ENCODE measurements at places on chromosomes 2 and 18.

DNA sequence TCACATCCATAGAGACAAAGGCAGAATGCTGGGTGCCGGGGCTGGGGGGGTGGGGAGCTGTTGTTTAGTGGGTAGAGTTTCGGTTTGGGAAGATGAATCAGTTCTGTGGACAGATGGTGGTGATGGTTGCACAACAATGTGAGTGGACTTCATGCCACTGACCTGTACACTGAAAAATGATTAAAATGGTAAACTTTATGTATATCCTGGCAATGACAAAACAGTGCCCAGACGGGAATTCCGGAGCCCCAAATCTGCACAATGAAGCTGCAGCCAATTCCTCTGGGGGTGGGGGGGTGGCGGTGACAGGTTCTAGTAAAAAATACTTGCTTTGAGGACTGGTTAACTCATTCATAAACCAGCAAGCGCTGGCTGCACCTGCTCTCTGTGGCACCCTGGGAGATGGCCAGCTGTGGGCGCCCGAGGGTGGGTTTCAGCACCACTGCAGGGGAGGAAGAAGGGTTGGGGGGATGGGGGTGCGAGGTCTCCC is 81.8 kb upstream of the HPCAL1 start:
- DNase-seq = no peak

DNA sequence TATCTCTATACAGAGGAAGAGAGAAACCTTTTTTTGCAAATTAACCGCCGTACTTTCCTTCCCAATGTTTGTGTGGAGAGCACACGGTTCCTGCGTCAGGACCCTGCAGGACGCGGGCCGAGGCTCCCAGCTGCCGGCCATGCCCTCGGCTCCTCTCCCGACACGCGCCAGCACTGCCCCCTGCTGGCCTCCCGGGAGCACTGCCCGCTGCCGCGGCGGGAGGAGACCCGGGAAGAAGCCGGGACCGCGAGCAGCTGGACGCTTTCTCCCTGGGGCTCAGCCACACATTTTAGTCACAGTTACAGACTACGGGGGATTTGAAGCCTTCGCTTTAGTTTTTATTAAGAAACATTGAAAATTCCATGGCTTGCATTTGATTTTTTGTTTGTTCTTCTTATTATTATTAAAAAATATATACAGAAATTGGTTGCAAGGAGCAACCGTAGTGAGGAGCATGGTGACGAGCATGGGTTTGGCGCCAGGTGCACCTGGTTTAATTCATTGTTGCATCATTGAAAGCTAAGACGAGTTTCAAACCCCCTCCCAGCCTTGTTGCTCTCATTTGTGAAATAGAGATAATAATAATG is 401.2 kb downstream of the GALR1 start:
- peak; percentile 40 for DNase-seq

DNA sequence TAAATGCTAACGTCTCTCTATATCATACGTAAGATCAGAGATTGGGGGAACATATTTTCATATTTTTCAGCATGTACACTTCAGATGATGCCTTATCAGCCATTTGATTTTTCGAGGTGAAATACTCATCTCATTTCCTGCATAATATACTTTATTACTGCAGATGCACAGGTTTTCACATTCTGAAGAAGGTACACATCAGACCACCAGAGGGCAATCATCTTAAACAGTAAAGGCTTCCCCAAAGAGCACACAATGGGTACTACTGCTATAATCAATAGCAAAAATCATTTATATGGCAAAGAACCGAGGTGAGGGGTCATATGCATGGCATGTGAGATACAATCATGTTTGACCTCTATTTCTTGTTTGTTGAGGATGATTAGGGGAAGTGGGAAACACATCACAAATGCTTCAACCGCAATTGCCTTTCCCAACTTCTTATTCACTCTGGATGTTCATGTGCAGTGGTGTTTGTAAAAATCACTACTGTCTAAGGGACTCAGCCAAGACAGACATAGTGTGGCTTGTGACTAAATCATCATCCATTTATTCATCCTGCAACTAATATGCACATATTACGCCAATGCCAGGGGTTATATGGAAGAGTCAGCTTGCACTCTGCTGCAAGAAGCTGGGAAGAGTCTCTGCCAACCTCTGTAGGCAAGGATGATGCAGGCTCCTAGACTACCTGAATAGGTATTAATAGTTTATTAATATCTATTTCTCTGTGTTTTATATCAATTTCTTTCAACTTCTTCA is 118.7 kb downstream of the EPB41L3 start:
- no peak for DNase-seq

DNA sequence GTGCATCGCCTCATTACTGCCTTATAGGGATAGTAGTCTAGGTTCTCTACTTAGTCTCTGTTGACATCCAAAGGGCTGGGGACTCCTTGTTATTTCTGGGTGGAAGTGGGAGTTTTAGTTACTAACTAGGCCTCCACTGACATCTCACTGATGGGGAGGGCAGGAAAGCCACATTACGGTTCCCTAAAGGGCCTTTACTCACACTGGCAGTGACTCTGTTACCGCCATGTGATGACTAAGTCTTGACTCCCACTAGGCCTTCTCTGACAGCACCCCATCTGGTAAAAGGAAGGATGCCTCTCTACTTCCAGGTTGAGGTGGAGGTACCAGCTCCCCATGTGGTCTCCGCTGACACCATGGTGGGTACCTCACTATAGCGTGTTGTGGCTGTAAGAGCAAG is 14.0 kb upstream of the BCL2L11 start:
- DNase-seq = no peak

- DNase-seq = no peak
Measured at GRCh38 chr2:15969214-15969613, 28.9 kb downstream of the MYCN start.

- DNase-seq = no peak
Measured at GRCh38 chr2:197399887-197400540, 34.8 kb downstream of the SF3B1 start.

- no peak for DNase-seq
Measured at GRCh38 chr2:12080360-12080759, 333.9 kb downstream of the LPIN1 start.

GRCh38 chr2:43605851-43606250 is 10.0 kb upstream of the THADA start:
- no peak for DNase-seq

DNA sequence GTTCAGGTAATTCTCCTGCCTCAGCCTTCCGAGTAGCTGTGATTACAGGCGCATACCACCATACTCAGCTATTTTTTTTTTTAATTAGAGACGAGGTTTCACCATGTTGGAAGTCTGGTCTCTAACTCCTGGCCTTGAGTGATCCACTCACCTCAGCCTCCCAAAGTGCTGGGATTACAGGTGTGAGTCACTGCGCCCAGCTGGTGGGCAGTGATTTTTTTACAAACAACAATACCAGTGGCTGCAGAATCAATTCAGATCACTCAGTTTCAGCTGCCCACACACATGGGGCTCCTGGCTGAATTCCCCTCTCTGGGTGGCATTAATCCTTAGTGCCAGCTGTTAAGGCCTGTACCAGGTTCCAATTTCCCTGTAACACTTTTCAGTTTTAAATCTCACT is 13.3 kb upstream of the CYRIA start:
- DNase-seq = no peak

DNA sequence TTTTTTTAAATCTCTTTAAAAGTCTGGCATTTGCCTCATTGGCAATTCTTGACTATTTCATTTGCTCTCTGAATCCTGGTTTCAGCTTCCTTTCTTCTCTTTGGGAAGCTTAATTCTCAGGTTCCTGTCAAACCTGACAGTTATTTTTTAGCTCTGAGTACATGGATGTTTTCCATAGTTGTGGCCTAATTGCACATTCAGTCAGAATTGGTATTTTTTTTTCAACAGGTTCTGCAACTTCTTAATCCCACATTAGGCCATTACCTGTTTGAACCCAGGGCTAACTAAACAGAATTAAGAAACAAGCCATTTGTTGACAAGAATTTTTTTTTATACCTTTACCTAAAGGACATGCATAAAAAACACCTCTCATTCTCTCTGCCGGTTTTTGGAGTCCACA is 338.8 kb downstream of the SETBP1 start:
- DNase-seq = no peak

GRCh38 chr2:222708274-222708710 is 36.8 kb downstream of the MOGAT1 start:
- peak; percentile 55 for DNase-seq

- DNase-seq = no peak
Measured at GRCh38 chr2:144459937-144460336, 60.0 kb downstream of the ZEB2 start.

DNA sequence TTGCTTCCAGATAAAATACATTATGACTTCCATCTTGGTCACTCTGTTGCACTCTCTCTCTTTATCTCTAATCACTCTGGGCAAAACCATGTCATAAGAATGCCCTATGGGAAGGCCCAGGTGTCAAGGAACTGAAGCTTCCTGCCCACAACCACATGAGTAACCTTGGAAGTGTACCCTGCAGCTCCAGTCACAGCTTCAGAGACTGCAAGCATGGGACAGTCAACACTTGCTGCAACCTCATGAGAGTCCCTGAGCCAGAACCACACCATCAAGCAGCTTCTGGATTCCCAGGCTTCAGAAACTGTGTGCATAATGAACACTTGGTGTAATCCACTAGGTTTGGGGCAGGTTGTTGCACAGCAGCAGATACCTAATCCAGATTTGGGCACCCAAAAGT is 121.1 kb upstream of the BCL2L11 start:
- DNase-seq = no peak

DNA sequence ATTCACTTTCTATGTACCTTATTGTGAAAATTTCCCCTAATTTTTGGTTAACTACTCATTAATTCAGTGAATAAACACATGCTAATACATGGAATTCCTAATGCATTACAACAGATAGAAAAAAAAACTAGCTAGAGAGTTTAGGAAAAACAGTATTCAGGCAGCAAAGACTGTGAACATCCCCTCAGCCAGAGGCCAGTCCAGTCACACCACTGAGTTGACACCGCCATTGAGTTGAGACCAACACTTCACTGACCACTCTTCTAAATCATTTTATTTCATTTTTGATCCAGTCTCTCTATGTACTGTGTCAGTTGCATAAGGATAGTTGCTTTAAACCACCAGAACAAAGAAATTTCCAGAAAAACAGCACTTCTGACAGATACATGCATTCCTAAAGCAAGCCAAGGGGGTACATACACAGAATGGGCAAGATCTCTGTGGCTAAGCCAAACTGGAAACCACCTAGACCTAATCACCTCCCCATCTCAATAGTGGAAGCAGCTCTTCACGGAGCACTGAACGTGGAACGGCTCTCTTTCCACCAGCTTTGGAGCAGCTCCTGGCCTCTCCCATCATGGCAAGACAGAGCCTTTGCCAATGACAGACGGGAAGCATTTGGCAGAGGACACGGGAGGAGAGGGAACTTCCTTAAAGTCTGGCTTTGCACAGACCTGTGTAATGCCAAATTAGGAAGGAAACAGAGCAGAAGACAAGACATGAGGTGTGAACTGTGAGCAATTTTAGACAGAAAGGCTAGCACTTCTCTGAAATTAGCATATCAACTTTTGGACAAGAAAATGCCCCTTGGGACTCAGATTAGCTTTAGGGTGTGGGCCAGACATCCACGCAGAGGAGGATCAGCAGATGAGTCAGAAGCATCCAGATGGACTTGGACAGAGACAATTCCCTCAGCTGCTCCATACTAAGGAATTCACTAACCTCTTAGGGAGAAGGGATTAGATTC is 36.4 kb downstream of the CACNB4 start:
- no peak for DNase-seq

GRCh38 chr2:204795156-204795555 is 249.9 kb downstream of the PARD3B start:
- no peak for DNase-seq

- DNase-seq = no peak
Measured at GRCh38 chr2:240479111-240479501, 43.6 kb downstream of the GPC1 start.

DNA sequence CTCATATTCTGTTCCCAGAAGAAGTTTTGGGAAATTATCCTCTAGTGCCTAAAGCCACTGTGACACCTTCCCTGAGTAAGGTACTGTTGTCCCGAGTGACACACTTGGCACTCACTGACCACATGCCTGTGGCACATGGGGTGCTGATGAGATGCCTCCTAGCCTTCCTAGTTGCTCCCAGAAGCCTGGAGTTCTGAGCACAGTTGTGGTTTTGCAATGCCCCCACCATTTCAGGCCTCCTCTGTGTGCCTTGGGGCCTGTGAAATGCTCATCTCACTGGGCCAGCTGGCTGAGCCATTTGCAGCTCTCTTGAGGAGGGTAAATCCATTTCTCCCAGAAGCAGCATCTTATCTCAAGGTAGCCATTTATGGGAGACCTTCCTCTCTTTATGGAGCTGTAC is 91.8 kb downstream of the DGKD start:
- no peak for DNase-seq

DNA sequence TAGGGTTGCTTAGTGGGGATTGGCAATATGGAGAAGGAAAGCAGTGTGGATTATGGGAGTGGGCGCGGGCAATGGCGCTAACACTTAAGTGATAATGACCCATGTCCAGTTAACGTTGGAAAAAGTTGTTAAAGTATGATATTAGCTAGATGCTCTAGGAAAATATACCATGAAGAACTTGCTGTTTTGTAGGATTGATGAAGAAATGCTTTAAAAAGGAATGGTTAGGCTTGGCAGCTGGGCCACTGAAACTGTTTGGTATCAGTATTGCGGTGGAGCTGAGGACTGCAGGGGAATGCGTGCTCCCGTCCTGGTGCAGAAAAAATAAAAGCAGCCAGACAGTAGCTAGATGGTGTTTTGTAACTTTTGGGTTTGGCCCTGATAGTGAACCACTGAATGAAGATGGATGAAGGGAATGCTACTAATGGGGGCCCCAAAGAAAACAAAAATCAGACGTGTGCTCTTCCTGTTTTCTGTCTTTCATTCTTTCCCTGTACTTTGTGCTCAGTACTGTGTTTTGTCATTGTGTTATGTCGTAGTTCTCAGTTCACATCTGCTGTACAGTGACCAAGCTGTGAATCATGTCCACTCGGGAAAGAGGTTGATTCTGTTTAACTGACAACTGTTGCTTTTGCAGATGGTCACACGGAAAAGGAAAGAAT is 999 bp downstream of the INSIG2 start:
- DNase-seq = peak; percentile 1

DNA sequence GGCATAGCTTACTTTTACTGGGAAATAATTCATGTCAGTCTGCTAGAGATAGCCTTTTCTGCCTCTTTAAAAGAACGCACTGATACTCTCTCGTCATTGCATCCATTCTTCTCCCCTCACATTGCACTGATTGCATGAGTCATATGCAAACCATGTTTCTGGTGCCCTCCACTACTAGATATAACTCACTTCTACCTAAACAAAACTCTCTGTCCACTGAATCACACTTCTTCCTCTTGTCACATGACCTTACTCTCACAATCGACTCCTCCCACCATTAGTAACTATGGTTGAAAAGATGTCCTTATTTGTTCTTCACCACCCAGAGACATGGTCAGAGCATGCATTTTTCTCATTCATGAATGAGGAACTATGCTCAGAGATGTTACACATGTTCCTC is 158.0 kb downstream of the CSRNP3 start:
- no peak for DNase-seq

DNA sequence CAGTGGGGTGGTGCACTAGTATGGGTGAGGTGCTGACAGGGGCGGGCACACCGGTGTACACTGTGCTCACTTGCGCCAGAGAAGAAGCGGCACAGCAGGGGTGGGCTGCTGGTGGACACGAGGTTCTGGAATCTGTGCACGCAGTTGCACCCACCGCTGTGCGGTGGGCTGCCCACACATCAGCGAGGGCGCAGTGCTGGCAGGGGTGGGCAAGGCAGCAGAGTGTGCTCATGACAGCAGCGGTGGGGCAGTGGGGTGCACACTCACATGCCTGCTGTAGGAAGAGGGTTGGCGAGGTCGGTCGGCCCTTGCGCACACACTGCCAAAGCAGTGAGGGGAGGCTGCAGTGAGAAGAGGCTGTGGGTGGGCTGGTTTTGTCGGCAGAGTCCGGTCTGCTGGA is 141.8 kb downstream of the GALNT13 start:
- DNase-seq = no peak

Data from stimulated activated CD8-positive, alpha-beta memory T cell treated with anti-CD3 and anti-CD28 coated beads, Interleukin-7, amount 100 ng/mL, for 4 hours (primary cell).